H7 (cell line): ENCODE measurements at places on chromosomes 13 and 19. TPM values are rescaled to one million over a fixed set of nuclear protein-coding genes. Genes with fewer than 3 reads are reported as not detected.
A peak's percentile ranks its signal among the peaks of the same experiment; 100 is the strongest.

The GSX1 gene
- total RNA-seq = not detected in 2 replicates

DNA sequence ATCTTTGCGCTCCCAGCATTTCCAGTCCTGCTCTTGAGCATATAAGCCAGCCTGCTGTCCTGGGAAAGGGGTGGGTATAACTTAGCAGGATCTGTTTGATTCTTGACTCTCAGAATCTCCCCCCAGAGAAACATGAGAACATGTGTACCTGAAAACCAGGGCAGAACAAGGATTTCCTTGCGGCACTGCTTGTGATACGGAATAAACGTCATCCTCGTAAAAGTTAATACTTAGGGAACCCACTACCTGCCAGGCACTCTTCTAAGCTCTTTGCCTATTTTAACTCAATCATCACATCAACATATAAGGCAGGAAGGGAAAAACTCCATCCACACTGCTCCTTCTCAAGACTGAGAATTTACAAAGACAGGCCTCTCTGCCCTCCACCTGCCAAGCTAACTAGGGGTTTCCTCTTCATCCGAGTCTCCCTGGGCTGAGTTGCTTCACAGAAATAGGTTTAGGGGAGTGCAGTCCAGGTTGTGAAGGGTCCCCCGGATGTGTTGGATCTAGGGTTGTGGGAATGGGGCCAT, 1.1 kb downstream of the ZNF653 start:
- peak; percentile 36 for DNase-seq

The TNFSF9 gene
- total RNA-seq = 1.3 and 2.6 TPM in 2 replicates

DNA sequence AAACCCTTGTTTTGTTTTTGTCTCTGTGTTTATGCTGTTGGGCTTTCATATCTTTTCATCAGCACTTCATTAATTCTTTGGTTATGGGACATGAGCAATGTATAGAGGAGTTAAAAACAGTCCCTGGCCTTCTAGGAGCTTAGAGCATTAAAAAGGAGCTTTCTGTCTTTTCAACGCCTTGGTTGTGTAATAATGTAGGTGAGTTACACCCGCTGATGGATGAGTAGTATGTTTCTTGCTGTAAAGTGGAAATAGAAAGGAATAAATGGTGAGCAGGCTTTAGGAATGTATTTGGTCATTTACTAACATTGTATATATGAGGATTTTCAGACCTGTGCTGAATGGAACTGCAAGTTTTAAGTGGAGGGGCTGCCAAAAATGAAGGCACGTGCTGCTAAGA, 121.5 kb upstream of the RNF113B start:
- no peak for DNase-seq

GRCh38 chr19:16136185-16136999, 7.1 kb upstream of the HSH2D start:
- no peak for DNase-seq

DNA sequence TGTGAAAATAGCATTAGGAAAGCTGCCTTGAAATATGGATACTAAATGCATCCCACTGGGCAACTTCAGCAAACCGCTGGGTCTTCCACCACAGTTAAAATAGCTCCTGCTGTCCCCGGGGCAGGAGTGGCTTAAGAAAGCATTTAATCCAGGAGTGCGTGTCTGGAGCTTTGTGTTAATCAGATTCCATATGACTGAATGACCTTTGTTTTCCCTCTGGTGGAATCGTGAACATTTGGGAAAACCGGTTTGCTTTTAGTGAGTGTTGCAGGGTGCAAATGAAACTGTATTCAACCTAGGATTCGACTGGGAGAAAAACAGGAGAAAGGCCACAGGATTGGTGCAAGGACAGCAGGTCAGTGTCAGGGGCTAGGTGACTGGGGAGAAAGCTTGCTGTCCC, 237.6 kb upstream of the MAB21L1 start:
- no peak for DNase-seq

DNA sequence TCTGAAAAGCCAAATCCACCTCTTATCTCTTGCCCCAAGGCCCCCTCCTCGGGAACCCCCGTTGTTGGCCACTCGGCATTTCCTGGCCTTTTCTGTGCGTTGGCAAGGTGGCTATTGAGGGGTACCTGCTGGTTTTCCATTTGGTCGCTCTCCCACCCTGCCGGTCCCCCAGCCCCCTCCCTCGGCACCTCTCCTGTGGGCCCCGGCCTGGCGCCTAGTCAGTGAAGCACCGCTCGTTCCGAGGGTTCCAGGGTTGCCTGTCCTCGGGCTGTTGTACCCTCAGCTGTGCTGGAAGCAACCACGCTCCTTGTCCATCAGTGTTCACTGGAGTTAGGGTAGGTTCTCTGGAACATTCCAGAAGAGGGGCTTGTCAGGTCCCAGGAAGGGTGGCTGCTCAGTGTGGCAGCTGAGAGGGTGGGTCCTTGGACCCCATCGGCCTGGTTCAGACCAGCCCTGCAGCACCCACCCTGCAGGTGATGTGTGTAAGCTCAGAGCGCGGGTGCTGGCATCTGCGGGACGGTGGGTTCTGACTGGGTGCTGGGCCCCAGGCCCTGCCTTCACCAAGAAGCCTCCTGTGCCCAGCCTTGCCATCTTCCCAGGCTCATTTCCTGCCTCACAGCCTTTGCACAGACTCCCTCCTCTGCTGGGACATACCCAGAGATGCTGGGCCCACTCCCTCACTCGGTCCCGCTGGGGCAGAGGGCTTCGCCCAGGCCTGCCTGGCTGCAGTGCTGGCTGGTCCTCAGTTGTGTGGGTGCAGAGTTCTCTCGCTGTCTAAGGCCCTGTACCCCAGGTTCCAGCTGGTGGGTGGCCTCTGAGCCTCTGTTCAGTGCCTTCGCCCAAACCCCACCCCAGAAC, 21.3 kb downstream of the NKPD1 start:
- DNase-seq = peak; percentile 59

The CADM4 gene
- 9.9 and 12.3 TPM in 2 replicates for total RNA-seq

The ZNF665 gene
- total RNA-seq = 3.9 and 4.0 TPM in 2 replicates

The ZNF607 gene
- total RNA-seq = 5.7 and 11.0 TPM in 2 replicates
